ENCODE measurements at places on chromosomes 13 and 19.

- no peak for DNase-seq
Observed at GRCh38 chr19:493391-494170, 2.7 kb upstream of the MADCAM1 start.

DNA sequence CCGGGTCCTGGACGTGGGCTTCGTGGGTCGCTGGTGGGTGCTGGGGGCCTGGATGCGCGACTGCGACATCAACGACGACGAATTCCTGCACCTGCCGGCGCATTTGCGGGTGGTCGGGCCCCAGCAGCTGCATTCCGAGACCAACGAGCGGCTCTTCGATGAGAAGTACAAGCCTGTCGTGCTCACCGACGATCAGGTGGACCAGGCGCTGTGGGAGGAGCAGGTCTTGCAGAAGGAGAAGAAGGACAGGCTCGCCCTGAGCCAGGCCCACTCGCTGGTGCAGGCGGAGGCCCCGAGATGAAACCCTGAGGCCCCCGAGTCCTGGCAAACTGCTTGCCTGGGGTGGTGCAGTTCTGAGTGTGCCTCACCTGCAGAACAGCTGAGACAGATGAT, 787 bp downstream of the TIMM29 start:
- DNase-seq, result no peak

DNA sequence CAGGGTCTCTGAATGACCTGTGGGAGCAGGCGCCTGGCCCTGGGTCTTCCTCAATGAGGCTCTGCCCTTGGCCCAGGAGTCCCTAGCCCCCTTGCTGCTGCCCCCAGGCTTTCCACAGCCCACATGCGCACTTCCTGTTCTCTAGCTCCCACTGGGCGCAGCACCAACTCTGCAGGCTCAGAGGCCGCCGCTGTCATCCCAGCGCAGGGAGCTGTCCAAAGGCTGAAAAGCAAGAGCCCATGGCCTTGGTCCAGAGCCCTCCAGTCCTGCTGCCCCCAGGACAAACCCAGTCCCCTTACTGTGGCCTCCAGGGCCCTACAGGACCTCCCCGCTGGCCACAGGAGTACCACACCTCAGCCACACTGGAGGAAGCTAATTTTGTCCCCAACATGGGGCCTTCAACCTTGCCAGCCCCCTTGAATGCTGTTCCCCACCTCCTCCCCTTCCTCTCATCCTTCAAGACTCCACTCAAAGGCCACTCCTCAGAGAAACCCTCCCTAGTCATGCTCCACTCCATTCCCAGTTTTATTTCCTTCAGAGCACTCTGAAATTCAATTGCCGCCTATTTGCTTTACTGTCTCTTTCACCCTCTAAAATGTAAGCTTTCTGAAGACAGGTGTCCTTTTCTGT, 8.0 kb upstream of the POU2F2 start:
- no peak for DNase-seq

DNA sequence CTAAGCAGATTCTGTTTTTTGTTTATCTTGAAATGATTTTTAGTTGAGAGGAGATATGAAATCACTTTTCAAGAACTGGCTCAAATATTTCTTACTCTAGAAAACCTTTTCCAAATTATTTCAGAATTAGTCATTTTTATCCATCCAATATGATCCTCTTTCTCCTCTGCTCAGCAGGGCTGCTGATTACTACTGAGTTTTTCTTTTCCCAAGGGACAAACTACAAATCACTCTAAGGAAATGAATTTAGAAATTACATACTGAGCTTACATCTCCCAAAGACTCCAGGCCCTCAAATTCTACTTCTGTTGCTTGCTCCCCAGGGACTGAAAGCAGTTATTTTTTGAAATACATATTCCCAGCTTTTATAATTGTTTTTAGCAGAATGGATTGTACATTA, 87.4 kb upstream of the UFM1 start:
- DNase-seq, result no peak

DNA sequence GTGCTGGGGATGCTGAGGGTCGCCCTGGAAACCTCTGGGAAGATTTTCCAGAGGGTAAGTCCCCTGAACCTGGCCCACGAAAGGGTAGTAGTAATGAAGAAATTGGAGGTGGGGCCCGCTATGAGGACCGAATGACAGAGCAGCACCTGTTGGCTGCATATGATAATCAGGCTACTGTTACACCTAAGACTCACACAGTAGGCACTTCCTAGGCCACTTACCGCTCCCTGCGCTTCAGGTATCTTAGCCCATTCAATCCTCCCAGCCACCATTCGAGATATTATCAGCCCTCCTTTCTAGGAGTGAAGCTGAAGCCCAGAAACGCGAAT, 4.3 kb upstream of the LRFN3 start:
- DNase-seq, result no peak

DNA sequence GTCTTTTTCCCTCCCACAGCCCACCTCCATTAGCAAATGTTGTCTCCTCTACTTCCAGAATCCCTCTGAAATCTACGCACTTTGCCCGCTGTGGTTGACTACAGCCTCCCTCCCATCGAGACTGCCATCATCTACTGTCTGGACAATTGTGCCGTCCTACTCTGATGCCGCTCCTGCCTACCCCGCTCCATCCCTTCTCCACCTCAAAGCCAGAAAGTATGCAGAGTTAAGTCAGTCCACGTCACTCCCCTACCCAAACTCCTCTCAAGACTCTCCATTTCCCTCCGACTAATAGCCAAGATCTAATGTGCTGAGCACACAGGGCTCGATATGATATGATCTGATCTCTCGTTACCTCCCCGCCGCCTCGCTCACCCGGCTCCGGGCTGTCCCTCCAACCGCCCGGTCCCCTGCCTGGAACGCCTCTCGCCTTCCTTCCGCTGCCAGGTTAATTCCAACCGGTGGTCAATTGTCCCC, 556 bp downstream of the CACTIN start:
- DNase-seq, result no peak

DNA sequence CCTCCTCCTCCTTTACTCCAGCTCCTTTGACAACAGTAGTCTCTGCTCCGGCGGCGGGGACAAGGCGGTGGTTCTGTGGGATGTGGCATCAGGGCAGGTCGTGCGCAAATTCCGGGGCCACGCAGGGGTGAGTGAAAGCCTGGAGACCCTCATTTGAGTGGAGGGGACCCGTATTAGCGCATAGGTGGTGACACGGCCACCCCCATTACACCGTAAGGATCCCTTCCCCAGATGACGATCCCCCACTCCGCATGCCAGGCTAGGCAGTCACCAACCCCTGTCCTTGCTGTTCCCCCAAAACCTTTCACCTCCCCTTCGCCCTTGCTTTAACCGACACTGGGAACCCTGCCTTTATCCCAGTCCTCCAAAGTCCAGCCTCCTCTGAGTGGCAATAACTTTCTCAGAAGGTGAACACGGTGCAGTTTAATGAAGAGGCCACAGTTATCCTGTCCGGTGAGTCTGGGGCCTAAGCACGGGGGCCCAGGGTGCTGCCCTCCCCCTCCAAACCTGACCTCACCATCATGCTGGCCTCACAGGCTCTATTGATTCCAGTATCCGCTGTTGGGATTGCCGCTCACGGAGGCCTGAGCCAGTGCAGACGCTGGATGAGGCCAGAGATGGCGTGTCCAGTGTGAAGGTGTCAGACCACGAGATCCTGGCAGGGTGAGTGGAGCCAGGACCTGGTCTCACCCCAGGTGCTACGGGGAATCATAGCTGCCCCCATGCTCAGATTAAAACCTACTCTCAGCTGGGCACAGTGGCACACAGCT, 3.7 kb downstream of the WDR83 start:
- DNase-seq, result no peak

- DNase-seq, result no peak
Observed at GRCh38 chr13:99307247-99307646, at the start of gene GPR183. Gene GPR183 (minus strand): TSS chr13:99307399. CDS start chr13:99296145, 11,254 bp downstream.

- DNase-seq, result no peak
Observed at GRCh38 chr13:65468628-65469027, 1761.5 kb downstream of the PCDH9 start.

GRCh38 chr19:52022193-52022592, 6.0 kb downstream of the ZNF614 start:
- no peak for DNase-seq

- no peak for DNase-seq
Observed at GRCh38 chr13:43126420-43126819, 103.0 kb downstream of the DNAJC15 start.

GRCh38 chr19:51123381-51123800, 1.3 kb upstream of the SIGLEC9 start:
- no peak for DNase-seq

GRCh38 chr19:42242069-42242511, 312 bp downstream of the GSK3A start:
- DNase-seq, result no peak

DNA sequence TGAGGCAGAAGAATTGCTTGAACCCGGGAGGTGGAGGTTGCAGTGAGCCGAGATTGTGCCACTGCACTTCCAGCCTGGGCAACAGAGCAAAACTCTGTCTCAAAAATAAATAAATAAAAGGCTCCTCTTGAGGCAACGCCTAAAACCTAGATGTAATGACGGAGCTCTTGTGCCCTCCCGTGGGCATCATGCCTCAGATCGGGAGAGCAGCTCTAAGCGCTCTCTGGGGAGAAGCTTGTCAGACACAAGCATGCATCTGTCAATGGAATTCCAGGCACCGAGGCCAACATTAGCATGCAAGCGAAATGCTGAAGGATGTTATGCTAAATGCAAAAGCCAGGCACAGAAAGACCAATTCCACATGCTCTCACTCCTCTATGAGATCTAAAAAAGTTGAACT, 45.6 kb upstream of the MRI1 start:
- no peak for DNase-seq

- DNase-seq, result peak; percentile 5
Observed at GRCh38 chr13:72221276-72221962, 354.4 kb upstream of the DACH1 start.

All from HuH-7.5 (cell line).